H9 (cell line): ENCODE measurements at places on chromosomes 6 and 20.

DNA sequence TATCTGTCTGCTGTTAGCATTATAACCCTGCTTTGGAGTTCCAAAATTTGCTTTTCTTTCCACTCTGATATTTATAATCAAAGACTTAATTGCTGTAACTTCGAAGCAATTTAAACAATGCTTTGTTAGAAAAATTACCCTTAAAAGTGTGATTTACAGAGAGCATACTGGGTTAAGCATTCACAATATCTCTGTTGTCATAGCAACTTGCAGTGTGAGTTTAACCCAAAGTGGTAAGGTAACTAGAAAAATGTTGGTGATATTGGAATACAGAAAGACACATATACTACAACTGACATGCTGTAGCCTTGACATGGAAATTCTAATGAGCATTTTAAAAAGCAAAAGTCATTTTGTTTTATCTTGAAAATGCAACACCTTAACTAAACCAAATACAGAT, 70.4 kb upstream of the SMLR1 start:
- DNase-seq, result no peak

DNA sequence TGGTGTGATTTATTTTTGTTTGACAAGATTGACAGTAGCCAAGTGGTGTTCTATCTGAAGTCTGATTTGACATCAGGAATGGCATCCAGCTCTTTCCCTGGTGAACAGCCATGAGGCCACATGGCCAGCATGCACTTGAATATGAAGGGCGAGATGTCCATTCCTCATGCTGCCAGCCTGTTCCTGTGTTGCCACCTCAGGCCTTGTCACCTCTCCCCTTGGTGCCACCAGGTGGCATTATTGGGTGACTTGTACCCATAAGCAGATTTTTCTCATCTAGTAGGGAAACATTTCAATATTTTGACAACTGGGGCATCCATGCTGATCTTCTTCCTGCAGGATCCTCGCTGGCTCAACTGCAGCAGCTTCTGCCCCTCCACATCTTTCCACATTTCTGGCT, 199.1 kb downstream of the ERMARD start:
- no peak for DNase-seq

- no peak for DNase-seq
These were observed 266.1 kb upstream of the RNF24 start for GRCh38 chr20:4281258-4282055.

- DNase-seq, result no peak
These were observed 98.9 kb downstream of the IRF4 start for GRCh38 chr6:490251-491037.

- no peak for DNase-seq
These were observed 86.7 kb downstream of the TASP1 start for GRCh38 chr20:13552061-13552460.

DNA sequence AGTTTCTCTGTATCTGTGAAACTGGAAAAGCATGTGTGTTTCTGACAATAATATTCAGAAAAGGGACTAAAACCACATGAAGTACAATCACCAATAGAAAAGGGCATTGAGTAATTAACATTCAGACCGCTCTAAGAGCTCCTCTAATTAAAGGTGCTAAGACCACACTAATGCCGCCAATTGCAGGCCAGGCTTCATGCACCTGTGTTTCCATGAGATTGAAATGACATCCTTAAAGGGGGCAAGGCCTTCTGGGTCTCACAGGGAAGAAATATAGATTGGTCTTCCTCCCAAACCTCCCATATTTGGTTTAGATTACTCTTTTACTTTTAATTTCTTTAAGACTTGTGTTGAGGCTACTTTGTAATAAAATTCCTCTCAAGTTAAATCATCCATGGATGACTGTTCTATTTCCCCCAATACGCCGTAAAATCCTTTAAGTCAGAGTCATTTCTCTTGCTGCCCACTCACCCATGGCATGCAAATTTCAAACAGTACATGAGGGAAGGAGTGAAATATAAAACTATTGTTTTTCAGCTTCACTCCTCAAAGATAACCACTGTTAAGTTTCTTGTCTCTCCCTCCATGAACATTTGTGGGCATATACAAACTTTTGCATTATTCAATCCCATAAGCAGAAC, 110.6 kb downstream of the UBE3D start:
- no peak for DNase-seq

DNA sequence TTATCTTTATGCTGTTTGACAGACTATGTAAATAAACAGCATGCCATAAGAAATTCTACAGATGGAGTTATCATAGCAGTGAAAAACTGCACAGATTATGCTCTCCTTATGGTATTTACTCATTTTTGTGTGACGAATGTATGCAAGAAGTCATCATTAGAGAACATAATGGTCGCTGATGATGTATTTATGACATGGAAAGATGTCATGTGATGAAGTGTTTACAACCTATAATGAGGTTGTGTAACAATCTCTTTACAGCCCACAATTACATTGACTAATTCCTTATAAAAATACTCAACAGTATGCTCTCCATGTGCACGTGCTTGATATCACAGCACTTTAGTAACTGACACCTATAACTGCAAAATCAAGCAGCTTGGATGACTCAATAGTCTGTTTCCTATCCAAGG, 192.4 kb downstream of the BMP2 start:
- DNase-seq, result no peak

DNA sequence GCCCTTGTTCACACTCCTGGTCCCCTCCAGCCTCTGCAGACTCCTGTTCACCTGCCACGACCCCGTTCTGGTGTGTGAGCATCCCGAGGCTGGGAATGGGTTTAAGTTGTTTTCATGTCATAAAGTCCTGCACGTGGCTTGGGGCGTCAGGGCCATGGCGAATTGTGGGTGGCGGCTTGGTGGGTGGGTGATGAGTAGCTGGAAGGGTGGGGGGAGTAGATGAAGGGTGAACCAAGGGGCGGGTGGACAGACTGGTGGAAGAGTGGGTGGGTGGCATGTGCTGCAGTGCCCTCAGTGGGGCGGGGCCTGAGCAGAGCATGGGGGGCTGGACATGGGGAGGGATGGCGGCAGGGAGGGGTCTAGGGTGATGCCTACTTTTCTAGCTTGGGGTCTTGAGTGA, 54.3 kb downstream of the DLGAP4 start:
- DNase-seq, result no peak

GRCh38 chr20:36210436-36211021, 25.7 kb upstream of the AAR2 start:
- no peak for DNase-seq

DNA sequence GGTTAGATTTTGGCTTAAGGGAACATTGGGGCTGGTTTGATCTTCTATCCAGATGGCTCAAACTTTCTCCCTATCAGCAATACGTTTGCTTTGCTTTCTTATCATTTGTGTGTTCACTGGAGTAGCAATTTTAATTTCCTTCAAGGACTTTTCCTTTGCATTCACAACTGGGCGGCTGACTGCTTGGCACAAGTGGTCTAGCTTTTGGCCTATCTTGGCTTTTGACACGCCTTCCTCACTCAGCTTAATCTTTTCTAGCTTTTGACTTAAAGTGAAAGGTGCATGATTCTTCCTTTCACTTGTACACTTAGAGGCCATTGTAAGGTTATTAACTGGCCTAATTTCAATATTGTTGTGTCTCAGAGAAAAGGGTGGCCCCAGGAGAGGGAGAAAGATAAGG, 254.9 kb downstream of the PLCB1 start:
- no peak for DNase-seq

- DNase-seq, result no peak
These were observed 3.8 kb upstream of the CPXM1 start for GRCh38 chr20:2804041-2804828.

DNA sequence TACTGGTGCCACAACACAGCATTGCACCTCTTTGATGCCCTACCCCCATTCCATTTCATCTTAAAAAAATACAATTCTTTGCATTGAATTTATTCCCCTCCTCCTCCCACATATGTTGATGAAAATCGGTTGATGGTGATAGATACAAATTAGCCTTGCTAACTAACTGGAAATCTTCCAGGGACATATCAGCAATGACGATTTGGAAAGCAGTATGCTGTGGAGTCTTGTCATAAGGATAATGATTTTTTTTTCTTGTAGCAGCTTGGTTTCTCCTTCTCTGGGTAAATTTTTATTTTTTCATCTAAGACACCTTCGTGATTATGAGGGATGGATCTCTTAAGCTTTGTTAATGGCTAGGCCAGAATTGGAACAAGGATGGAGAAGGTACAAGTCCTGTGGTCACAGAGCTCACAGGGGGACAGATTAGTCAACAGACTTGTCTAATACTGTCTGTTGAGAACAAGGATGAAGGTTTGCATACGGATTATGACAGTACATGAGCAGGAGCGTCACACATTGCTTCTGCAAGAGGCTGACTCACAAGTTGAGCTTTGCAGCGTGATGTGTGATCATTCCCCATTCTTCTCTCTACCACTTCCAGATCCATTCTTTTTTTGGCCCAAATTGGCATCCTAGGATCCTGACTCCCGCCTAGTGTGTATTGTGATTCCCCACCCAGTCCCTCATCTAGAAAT, 233.1 kb upstream of the FERMT1 start:
- DNase-seq, result no peak

DNA sequence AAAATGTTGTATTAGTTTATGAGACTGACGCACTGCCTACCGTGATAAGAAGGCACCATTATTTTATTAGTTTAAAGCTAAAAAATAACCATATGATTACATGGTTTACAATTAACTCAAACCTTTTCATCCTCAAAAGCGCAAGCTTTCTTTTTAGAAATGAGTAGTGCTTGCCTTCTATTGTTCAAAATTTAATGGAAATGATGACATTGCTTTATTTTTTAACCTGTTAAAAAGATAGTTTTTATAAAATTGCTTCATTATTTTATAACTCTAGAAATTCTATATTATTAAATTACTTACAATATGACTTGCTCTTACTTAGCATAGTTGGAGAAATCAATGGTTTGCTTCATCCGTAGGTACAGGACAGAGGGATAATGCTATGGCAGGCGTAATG, 78.7 kb upstream of the HDDC2 start:
- DNase-seq, result no peak

GRCh38 chr6:95294043-95294442, 283.3 kb upstream of the MANEA start:
- no peak for DNase-seq

GRCh38 chr6:52260634-52261033, 16.3 kb upstream of the IL17F start:
- no peak for DNase-seq

DNA sequence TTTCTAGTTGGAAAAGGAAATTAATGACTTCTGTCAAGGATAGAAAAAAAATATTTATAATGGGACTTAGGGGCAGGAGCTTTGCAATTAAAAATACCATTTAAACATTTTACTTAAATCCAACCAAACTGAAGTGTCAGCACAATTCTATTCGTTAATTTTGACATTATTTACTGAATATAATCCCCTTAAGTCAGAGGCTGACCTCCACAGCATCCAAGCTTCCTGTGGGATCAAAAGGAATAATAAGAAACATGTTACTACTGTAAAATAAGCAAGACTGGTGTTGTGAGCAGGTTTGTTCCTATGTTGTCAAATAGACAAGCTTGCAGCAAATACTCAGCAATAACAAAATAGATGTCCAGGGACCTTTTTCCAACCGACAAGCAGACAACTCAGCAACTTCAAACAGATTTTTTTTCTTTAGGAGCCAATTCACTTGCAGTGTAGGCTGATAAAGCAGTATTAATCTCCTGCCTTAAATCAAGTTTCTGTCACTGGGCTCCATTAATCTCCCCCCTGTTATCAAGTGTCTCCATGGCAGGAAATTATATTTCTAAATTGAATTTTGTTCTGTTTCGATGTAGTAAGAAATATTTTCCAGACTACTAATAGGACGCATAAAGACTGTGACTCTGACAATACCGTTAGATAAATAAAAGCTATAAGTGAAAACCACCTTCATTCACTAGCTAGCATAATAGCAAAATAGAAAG, 157.4 kb downstream of the HACE1 start:
- no peak for DNase-seq

- no peak for DNase-seq
These were observed 17.9 kb downstream of the CHMP4B start for GRCh38 chr20:33828967-33829560.

GRCh38 chr6:9484686-9485085, 930.2 kb downstream of the TFAP2A start:
- no peak for DNase-seq

GRCh38 chr6:70131528-70131927, 171.4 kb downstream of the COL9A1 start:
- DNase-seq, result no peak

DNA sequence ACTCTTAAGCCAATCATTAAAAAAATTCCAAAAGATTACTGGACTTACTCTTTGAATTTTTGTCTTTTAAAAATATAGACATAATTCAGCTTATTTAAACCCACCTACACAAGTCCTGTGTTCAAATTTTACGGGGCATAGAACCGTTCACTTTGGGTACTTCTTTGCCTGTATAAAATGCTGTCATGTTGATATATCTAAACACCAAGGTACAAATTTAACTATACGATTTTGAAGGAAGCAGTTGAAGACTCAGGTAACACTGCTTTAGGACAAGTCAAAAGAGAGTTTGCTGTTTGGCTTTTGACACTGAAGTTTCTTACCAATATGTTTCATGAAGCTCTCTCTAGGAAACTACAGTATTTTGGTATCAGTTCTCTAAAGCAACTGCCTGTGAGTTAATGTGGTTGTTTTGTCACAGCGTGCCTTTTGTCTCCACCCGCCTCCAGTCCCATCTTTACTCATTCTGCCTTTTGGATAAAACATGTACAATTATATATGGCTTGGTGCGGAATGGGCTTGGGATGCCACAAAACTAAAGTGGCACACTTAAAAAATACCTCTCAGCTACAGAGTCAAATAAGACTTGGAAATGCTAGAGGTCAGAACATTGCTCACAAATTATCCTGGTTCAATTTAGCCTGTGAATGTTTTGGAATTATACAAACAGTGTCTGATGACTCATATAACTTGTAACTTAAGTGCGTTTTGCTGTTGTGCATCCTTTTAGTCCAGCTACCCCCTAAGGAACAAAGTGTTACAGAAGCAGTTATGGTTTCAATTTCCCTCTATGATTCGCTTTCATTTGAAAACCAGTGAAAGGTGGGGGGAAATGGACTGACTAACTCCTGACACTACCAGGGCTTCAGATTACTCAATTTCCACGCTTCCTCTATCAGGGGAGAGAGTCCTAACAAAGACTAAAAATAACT, 38.7 kb downstream of the RGS17 start:
- no peak for DNase-seq

DNA sequence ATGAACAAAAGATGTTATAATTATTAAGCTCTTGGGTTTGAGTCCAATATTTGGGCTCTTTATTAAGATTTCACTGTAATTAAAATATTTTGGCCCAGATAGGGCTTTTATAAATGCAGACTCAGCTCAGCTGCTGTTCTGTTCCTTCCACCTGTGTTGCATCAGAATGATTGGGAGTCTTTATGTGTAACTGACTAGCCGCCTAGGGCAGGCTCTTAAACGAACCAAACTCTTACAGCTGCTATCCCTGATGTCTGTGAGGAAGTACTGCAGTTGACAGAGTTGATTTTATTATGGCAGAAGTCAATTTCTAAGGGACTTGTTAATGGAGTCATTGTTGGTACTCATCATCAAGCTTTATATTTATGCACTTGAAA, 144.7 kb downstream of the MYO6 start:
- DNase-seq, result no peak

GRCh38 chr6:130560231-130560630, 194.4 kb downstream of the TMEM200A start:
- DNase-seq, result no peak

- DNase-seq, result no peak
These were observed 139.4 kb downstream of the RNGTT start for GRCh38 chr6:88823998-88824397.
